Left renal cortex interstitium (tissue), 4 donors: ENCODE measurements at places on chromosomes 2 and 18.

DNA sequence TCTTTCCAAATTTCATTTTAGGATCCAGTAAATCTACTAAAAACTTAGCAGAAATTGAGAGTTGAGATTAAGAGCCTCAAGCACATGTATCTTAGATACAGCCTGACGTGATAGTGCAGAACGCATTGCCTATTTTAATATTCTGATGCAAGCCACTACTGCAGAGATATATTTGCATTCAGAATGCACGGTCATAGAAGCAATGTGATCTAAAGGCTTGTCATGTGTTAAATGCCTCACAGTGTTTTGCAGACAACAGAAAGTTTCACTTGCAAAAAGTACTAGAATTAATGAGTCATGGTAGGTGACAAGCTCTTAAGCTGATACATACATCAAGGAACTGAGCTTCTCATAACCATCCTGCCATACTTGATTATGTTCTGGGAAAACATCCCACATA, 886.7 kb upstream of the CHAC2 start:
- DNase-seq, result no peak

- no peak for DNase-seq
Observed at GRCh38 chr2:46230115-46230571, 67.1 kb upstream of the EPAS1 start.

DNA sequence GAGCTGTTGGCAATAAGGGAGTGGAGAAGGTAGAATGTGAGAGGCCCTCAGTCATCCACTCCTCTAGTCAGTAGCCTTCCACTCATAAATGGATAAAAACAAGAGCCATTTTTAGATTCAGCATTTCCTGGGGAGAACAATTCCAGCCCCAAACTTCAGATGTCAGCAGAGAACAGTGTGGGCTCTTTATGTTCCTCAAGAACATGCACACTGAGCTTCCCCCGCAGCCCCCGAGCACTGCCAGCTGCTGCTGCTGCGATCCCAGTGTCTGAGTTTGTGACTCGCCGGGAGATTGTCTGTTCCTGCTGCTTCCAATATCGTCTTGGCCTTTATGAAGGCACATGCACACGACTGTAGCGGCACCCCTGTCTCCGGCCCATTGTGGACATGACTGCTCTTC, 143.7 kb upstream of the CTNNA2 start:
- DNase-seq, result no peak

GRCh38 chr2:215548714-215549113, 112.8 kb upstream of the FN1 start:
- DNase-seq, result no peak

DNA sequence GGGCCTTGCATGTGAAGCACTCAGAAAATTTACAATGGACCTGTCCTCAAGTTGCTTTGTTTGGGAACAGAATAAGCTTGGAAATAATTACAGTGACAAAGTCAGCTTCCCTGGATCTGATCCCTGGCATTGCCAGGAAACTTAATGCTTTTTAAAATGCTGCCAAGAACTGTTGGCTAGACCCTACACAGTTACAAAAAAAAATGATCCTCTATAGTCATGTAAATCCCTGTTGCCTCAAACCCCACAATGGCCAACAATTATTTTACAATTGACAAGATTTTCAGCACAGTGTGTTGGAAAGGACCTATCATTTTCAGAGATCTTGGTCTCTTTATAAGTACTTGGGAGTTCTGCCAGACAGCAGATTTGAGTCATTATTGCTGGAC, 470.4 kb upstream of the ACVR2A start:
- DNase-seq, result no peak

GRCh38 chr2:83160571-83160970, 1298.5 kb downstream of the SUCLG1 start:
- DNase-seq, result no peak

- DNase-seq, result no peak
Observed at GRCh38 chr2:134718817-134719814, at the start of gene TMEM163. TSS of gene TMEM163 (minus strand) at chr2:134719000.

DNA sequence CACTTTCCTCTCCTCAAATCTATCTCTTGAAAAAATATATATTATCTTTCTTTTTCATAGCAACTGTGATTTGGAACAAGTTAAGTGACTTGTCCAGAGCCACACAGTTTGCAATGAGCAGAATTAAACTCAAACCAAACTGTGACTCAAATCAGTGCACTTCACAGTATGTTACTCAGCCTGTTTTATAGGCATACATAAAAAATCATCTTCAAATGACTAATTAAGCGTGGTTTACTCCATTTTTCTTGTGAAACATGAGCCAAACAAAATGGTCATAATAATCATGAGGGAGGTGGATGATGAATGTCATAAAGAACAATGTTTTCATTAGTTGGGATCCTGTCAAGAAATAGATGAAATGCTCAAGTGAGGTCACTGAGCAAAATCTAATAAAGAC, 6.1 kb upstream of the CCDC178 start:
- DNase-seq, result no peak

GRCh38 chr2:170212625-170213280, 34.8 kb downstream of the MYO3B start:
- no peak for DNase-seq

DNA sequence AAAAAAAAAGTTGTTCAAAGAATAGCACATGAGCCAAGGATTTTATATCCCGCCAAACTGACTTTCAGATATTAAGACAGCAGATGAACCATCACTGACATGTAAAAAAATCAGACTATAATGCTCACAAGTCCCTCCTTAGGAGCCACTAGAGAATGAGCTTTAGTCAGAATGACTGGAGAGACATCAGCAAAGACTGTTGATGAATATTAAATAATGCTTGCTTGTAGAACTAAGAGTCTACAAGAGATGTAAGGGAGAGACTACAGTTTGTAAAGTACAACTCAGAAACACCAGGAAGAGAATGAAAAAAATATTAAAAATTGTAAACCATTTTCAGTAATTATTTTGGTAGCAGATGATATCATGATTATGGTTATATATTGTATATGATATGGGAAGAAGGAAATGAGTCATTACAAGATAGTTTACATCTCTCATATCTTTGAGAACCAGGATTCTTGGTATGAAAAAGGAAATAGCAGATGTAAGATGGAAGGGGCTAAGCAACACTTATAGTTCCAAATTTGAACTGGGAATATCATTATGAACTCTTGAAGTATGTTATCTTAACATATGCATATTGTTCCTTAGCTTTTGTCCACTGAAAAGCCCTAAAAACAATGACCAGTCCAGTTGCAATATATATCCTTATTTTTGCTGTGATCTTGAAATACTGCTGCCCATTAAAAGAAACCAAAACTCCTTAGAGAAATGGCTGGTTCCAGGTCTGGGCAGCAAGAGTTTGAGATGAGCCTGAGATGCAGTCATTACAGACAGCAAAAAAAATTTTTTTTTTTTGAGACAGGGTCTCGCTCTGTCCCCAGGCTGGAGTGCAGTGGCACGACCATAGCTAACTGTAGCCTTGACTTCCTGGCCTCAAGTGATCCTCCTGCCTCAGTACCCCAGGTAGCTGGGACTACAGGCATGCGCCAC, 55.7 kb downstream of the PTPN2 start:
- DNase-seq, result no peak

- no peak for DNase-seq
Observed at GRCh38 chr2:179449010-179449409, 184.4 kb upstream of the SESTD1 start.

GRCh38 chr2:460861-461260, 173.0 kb upstream of the ALKAL2 start:
- DNase-seq, result no peak

DNA sequence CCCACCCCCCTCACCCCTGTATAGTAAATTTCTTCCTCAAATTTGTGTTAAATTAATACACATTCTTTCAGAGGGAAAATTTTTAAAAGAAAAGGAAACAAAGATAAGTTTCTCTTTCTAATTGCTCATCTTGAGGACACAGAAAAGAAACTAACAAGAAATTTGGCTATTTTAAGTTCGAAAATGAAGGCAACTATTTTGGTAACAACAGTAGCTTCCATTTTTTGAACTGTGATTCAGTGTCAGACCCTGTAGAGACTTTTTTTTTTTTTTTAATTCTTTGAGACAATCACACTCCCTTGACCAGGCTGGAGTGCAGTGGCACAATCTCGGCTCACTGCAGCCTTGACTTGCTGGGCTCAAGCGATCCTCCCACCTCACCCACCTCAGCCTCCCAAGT, 194.9 kb downstream of the SS18 start:
- no peak for DNase-seq

DNA sequence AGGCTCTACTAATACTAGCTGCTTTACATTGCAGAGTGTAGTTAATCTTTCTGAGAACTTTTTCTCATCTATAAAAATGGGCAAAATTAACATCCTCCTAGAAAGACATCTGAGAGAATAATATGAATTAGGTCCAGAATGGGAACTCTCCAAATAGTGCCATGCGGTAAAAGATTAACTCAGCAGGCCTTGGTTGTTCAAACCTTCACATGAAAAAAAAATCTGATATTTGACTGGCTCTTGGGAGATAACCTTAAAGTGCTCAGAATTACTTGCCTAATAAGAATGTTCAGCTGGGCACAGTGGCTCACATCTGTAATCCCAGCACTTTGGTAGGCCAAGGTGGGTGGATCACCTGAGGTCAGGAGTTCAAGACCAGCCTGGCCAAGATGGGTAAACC, 5.5 kb upstream of the CXXC1 start:
- DNase-seq, result no peak

GRCh38 chr2:19659024-19659792, 242.6 kb downstream of the TTC32 start:
- DNase-seq, result no peak

GRCh38 chr2:6353669-6354068, 512.0 kb downstream of the CMPK2 start:
- no peak for DNase-seq

- no peak for DNase-seq
Observed at GRCh38 chr2:240857039-240858008, 11.3 kb upstream of the AGXT start.

DNA sequence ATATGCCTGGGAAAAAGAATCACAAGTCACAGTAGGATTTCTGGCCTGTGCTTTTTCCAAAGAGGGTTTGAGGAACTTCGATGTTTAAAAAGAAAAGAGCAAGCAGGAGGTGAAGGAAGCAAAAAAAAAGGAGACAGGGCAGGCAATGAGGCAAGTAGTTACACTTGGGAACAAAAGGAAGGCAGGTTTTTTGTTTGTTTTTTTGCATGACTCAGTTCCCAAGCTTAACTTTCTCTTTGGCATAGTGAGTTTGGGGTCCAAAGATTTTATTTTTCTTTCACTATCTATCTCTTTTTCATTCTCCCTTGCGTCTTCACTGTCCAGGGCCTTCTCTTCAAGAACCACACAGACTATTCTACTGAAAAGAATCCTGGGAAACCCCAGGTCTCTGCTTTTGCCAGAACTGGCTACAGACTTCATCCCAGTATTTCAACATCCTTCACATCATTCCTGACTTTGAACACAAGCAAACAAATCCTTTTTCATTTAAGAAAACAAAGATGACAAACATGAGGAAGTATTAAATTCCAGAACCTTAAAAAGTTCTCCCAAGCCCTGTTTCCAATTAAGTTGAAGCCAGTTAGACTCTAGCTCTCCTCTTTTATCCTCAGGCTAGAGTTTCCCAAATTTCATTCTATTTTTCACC, 210.7 kb upstream of the RND3 start:
- no peak for DNase-seq

DNA sequence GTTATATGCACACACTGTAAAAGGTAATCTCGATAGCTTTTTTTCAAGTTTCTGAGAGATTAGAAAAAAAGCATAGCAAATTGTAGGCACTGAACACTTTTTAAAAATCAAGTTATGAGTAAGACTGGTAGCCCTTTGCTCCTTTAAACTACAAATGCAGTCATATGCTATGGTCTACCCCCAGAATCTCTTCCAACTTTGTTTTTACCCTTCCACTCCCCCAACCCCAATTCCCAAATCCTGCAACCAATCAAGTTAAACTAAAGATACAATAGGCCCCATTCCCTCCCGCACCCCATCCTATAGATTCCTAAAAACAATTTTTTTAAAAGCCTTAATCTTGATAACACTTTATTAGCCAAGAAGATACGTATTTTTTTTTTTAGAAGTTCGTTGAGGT, 752 bp upstream of the BAZ2B start:
- no peak for DNase-seq

GRCh38 chr2:8154936-8155335, 526.9 kb upstream of the ID2 start:
- DNase-seq, result no peak

- no peak for DNase-seq
Observed at GRCh38 chr2:100286318-100286717, 36.0 kb downstream of the LONRF2 start.

GRCh38 chr2:75284345-75284744, 85.0 kb upstream of the TACR1 start:
- no peak for DNase-seq

DNA sequence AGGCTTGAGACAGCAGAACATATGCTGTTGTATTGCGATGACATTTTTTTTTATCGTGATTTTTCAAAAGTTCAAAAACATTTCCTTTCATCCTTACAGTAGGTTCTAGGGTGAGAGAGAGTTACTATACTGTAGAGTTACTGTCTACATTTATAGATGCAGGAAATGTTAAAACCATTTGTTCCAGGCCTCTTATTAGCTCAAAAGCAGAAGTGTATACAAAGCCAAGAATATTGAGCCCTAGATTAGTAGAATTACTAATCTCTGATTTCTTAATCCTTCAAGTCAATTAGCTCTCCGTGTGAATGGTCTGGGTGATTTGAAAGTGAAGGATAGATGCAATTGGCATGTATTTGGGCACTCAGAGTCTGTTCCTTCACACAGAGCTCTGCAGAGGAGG, 73.1 kb downstream of the MAPRE2 start:
- no peak for DNase-seq

DNA sequence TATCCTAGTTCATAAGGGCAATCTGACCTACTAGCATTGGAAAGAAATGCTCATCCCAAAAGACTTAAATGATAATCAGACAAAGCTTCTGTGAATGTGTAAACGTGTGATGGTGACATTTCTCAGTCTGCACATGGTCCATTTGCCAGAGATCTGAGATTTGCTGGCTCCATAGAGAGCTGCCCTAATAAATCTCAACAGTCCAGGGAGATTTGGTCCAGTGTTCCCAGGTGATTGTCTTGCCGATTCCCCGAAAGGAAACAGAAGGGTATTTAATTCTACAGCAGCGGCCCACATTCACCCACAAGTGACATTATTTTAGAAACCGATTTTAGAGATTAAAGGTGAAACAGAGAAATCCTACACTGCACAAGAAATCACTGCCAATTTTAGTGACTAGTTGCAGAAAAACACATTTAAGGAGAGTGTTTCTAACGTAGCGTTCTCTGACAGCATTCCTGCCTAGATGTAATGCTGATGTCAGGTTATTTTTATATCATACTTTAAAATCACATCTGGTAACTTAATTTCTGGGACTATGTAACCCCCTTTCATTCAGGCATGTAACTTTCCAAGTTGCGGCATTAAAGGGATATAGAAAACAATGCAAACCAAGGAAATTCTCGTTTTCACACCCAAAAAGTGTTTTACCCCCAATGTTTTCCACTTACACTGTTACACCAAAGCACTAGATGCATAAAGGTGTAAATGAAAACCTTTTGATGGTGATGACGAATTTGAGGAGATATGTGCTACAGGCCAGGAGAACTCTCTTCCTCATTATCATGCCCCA, 231.9 kb upstream of the FN1 start:
- DNase-seq, result no peak

GRCh38 chr2:68185541-68186164, 28.0 kb downstream of the PNO1 start:
- no peak for DNase-seq
